CD4-positive, alpha-beta T cell treated with Interleukin-15 for 1 hour (primary cell): ENCODE measurements at places on chromosomes 2 and 18.

DNA sequence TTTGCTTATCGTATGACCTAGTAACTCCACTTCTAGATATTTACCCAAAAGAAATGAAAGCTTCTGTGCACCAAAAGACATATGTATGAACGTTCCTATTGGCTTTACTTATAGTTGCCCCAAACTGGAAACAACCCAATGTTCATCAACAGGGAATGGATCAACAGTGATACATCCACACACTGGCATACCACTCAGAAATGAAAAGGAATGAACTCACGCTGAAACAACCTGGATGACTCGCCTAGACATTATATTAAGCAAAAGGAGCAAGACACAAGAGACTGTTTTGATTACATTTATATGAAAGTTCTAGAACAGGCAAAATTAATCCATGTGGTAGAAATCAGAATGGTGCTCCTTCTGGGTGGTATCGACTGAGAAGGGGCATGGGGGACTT is 18.9 kb downstream of the ADRA2B start:
- DNase-seq, result no peak

DNA sequence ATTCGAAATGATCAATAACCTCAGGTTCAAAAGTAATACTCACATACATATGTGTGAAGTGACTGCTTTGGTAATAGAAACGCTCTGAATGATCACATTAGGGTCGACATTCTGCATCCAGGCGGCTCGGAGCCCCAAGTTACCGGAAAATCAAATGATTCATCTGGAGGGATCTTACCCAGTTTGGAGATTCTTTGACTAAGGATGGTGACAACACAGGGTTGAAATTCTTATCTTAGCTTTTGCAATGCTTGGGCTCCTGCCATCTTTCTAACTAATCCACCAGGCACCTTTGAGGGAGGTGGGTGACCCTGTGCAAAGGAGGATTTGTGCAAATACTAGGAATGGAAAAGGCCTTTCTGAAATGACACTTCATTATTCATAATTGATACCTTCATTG is 10.8 kb downstream of the GBX2 start:
- no peak for DNase-seq

DNA sequence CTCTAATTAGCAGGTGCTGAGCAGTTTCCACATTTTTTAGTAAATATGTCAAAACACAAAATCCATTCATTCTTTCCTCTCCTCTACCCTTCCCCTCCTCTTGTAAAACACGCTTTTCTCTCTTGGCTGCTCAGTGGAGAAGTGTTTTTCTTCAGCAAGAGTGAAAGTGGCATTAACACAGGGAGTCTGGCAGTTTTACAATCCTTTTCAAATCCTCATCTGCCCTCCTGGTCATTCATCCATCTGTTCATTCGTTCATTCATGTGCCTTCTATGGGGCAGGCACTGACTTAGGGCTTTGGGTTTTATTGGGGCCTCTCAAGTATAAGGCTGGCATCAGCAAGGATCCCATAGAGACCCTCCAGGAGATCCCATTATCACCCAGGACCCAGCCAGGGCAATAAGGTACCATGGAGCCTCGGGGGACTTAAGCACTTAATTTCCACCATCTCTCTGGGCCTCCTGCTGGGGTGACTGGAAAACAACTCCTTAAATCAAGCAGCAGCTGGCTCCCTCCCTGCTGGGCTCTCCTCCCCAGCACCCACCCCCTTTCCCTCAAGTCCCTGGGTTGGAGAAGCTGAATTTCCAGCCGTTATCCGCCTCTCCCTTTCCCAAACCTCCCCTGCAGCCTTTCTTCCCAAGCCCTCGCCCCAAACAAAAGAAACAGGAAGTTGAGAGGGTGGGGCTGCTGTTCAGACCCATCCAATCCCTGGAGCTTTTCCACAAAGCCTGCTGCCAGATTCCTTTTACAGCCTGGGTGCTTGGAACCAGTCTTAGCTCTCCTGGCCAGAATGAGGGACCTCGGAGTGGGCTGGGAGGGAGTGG is 32.6 kb downstream of the MARCHF4 start:
- no peak for DNase-seq

GRCh38 chr2:40652155-40652554 is 200.3 kb upstream of the SLC8A1 start:
- DNase-seq, result no peak

- no peak for DNase-seq
Observed at GRCh38 chr2:128345436-128346165, 26.9 kb upstream of the HS6ST1 start.

GRCh38 chr2:238438856-238439849 is 12.4 kb downstream of the ASB1 start:
- DNase-seq, result no peak

GRCh38 chr2:107281637-107282036 is 395.7 kb upstream of the ST6GAL2 start:
- no peak for DNase-seq
